ENCODE measurements at places on chromosomes 4 and X.

GRCh38 chrX:79035421-79035820 lies 90.2 kb downstream of the P2RY10 start:
- no peak for DNase-seq

DNA sequence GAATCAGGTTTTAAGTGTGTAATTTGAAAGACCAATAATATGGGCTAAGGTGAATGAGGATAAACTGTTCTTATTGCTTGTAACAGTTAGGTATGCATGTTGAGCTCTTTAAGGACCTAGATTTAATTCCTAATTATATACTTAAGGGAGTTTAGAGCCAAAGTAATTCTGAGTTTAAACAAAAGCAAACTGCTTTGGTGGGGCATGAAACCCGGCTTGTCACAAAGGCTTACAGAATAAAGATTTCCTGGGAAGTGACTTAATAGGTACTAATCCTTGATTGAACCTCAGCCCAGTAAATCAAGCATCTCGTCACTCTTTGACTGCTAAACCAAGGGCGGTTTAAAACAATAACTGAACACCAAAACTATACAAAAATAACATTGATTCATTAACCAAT lies 1324.2 kb downstream of the RPA4 start:
- DNase-seq = no peak

GRCh38 chrX:152025656-152026440 lies 51.4 kb upstream of the GABRE start:
- DNase-seq = no peak

GRCh38 chr4:28759064-28759463 lies 1898.4 kb downstream of the STIM2 start:
- DNase-seq = no peak

- DNase-seq = no peak
Observed at GRCh38 chr4:152325831-152326230, 210.1 kb downstream of the FBXW7 start.

DNA sequence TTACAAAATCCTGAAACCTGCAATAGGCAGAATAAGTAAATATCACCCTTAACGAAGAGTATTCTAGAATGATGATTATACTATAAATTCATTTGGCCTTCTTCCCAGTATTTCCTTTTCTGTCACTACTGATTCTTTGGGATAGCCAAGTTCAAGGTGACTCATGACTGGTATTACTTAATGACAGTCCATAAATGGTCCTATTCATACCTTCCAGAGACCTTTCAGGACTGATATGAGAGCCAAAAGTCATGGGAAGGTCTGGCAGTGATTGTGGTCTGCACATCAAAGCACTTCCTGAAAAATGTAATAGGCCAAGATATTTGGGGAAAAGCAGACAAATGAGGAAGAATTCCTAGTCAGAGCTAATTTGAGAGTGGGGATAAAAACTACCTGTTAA lies 239.6 kb upstream of the FAM47A start:
- DNase-seq = no peak

- DNase-seq = no peak
Observed at GRCh38 chrX:53412446-53412845, 10.0 kb downstream of the SMC1A start.

- DNase-seq = no peak
Observed at GRCh38 chrX:2901367-2902036, 27.6 kb downstream of the ARSD start.

DNA sequence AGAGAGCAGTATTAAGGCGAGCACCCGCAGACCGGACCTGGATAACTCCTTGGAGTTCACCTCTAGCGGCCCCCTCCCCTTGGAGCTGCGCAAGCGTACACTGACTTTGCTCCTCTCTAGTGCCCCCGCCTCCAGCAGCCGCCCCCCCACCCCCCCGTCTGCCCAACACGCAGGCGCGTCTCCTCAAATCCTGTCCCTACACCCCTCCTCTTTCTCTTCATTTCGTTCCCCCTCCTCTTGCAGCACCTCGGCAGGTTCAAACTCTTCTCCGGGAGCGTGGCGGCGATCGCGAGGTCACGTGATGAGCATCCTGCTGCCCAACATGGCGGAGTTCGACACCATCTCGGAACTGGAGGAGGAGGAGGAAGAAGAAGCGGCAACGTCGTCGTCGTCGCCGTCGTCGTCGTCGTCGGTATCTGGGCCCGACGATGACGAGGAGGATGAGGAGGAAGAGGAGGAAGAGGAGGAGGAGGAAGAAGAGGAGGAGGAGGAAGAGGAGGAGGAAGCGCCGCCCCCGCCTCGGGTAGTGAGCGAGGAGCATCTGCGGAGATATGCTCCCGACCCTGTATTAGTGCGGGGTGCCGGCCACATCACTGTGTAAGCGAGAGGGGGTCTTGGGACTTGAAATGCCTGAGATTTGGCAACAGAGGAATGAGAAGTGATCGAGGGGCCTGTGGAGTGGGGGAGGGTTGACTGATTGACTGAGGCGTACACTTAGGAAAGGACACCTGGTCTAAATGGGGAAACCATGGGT lies at the start of gene CHIC1:
Gene CHIC1, plus strand, starts transcription at position 214 of the 754 bp plus-strand sequence. Its CDS starts 88 bp downstream, at position 302.
- DNase-seq = peak; percentile 30

- DNase-seq = no peak
Observed at GRCh38 chr4:183863155-183863825, 41.8 kb upstream of the STOX2 start.
